ENCODE measurements at places on chromosomes 1 and 21.
A peak's percentile ranks its signal among the peaks of the same experiment; 100 is the strongest.

DNA sequence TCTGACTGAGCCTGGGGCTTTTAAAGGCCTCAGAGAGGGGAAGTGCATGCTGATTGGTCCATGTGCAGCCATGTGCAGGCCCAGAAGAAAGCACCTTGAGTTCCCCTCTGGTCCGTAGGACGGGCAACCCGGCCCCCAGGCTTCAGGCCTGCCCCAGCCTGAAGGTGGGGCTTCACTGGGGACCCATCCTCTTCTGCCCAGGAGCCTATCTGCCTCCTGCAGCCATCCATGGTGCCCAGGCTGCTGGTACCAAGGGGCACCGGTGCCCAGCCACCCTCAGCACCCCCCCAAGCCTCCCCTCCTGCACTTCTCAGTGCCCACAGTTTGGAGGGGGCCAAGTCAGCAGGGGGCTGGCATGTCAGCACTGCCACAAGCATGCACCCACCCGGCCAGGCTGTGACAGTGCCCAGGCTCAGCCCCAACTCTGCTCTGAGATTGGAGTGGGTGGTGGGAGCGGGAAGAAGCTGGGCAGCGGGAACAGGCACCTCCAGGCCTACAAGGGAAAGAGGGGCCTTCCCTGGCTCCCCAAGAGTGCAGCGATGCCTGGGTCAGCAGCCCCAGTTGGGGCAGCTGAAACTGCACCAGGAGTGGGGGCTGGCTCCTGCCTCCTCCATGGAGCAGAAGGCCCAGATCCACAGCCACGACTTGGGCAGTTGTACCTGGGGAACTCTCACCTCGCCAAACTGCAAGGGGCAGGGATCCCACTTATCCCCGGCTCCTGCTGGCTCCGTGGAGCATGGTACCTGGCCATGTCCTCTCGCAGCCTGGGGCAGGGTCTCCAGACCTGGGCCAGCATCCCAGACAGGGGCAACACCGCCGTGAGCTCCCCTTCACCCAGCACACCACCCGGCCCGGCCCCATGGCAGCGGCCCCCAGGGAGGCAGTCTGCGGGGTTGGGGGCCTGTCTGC, 11.7 kb downstream of the COL6A2 start:
- no peak for DNase-seq

- no peak for DNase-seq
These were observed 721 bp downstream of the C1orf54 start for GRCh38 chr1:150273311-150273710.

- peak; percentile 15 for DNase-seq
These were observed 110.4 kb upstream of the IPO9 start for GRCh38 chr1:201718346-201719202.

GRCh38 chr1:143699115-143699514, 272.7 kb downstream of the FAM72C start:
- DNase-seq: no peak

DNA sequence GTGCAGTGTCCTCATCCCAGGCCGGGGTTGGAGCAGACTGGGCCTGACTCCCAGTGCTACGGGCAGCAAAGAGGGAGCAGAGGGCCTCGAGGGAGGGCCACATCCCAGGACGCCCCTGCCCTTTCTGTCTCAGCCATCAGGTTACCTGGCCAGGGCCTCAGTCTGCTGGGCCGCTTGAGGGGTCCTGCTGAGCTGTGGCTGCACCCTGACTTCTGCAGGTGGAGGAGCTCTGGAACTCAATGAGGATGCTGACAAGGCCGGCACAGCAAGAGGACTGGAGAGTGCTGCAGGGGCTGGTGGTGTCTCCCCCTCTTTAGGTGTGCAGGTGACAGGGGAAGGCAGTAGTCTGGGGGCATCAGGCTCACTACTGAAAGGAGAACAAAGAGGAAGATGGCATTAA, 3.3 kb downstream of the ZNF692 start:
- no peak for DNase-seq

- DNase-seq: no peak
These were observed 23.1 kb downstream of the KIAA0040 start for GRCh38 chr1:175169286-175170018.

DNA sequence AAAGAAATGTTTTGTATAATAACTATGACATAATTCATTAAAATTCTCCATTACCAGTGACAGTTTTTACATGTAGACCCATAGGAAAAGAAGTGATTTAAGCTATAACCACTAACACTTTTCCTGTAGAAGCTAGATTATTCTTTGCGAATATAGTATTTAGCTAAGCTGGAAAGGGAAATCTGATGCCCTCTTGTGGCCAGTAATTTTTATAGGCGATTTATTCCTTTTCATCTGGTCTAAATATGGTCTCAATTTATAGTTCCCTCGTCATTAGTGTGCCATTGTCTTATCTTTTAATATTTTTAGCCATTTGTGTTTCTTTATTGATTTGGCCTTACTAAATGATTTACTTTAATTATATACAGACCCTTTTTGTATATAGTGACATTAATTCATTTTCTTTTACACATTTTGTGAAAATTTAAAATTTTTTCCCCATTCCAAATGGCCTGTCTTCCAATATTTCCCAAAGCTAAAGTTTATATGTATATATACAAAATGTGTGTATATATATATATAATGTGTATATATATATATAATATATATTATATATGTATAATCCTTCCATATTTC, 26.7 kb downstream of the BTG3 start:
- DNase-seq: no peak

GRCh38 chr1:29810121-29811120, 574.1 kb downstream of the PTPRU start:
- no peak for DNase-seq

DNA sequence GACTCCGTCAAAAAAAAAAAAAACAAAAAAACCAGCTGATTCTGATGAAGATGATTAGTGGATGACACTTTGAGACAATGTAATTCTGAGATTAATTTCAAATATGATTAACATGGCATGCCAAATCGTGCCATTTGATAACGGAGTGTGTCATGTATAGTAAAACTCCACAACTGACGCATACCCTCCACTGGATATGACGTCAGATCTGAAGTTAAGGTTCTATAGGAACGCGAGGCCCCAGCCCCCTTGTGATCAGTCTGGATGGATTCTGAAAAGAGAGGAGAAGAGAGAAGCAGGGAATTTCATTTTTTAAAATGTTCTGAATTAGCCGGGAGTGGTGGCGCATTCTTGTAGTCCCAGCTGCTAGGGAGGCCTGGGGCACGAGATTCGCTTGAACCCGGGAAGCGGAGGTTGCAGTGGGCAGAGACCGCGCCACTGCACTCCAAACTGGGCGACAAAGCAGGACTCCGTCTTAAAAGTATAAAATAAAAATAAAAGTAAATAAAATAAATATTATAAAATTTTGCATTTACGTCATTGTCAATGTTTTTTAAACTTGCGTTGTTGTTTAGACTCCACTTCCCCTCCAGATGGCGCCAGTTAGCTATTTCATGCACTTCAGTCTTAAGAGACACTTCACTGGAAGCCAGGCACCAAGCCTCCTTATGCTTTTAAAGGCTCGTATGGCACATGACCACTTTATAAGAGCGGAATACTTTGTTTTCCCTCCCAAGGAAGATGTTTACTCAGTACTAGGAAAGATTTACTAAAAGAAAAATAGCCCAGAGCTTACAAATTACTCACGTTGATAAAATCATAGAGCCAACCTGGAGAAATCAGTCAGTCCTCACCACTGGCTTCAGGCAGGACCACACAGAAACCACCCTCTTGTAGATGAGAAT, 65.5 kb downstream of the UBE2U start:
- DNase-seq: peak; percentile 77

DNA sequence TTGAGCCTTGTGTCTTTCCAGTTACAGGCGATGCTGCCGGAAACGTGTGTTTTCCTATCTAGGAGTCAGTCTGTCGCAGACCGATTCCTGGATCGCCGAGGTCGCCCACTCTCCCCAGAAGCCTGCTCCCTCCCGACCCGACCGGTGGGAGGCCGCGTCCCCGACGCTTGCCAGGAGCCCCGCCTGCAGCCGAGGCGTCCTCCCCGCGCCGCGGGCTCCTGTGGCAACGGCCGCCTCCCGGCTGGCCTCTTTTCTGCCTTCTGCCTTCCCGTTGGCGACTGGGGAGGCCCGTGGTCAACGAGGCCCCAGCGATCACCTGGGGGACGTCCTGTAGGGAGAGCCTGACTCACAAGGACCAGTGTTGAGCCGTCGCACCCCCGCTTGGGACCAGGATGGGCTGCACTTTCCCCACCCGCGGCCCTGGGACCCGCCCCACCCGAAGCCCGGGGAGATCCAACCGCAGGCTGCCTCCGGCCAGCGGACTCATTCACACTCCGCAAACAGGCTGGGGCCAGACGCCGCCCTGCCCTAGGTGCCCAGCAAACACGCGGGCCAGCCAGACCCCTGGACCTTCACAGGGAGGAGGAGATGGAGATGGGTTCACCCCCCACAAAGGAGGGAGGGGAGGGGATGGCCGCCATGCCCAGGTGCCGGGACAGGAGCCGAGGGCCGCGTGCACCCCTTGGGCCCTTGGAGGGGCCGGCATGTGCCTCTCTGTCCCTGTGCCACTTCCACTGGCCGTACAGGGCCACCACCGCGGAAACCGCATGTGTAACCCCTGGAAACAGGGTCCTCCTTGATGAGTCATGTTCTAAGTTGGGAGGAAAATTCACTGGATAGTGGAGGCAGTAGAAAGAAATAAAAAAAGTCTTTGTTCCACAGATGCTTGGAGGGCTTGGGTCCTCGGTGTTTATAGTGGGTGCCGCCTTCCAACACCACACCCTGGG, 7.2 kb upstream of the COL6A1 start:
- peak; percentile 83 for DNase-seq

DNA sequence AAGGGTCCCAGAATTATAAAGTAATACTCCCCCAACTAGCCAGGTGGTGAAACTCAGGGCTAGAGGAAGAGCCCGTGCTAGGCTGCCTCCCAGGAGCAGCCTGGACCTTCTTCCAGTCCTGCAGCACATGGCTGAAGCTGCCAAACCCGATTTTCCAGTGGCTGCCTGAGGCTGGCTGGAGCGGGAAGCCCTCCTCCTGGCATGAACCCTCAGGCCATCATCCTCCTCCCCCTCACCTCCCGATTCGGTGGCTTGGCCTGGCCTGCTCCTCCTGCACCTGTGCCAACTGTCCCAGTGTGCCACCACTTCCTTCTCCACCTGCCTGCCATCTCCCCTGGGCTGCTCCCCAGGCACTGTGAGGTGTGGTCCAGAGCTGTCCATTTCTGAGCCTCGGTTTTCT, 3.0 kb upstream of the TSPAN1 start:
- DNase-seq: no peak

DNA sequence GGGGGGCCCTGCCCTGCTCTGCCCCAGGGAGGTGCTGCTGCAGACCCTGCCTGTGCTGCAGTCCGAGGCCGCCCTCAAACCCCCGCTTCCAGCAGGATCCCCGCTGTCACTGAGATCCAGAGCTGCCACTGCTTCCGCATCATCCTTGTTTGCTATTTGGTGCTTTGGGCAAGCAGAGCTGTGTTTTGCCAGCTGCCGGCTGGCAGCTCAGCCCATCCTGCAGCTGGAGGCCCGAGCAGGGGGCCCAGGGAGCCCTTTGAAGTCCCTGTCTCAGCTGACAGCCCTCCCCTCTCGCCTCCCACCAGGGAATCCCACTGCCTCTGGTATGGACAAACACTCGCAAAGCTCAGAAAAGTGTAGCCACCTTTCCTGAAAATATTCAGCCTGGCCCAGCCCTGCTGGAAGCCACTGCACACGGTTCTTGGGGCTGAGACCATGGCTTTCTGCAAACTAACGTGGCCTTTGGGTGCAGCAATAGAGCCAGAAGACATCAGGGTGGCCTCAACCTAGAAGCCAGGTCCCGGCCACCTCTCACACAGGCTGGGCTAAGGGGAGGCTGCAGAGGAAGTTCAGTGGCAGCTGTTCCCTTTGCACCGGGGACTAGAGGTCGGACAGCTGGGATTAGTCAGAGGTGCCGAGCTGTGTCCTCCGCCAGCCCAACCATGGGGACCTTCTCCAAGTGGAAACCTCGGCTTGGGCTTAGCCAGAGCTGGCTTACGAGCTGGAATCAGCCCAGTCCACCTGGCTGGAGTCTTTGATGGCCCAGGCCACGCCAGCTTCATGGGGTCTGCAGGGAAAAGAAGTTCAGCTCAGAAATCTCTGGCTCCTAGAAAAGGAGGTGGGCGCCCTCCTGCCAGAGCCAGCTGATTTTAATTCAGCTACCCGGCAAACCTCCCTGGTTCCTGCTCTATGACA, 107.1 kb downstream of the SPSB1 start:
- DNase-seq: peak; percentile 67

DNA sequence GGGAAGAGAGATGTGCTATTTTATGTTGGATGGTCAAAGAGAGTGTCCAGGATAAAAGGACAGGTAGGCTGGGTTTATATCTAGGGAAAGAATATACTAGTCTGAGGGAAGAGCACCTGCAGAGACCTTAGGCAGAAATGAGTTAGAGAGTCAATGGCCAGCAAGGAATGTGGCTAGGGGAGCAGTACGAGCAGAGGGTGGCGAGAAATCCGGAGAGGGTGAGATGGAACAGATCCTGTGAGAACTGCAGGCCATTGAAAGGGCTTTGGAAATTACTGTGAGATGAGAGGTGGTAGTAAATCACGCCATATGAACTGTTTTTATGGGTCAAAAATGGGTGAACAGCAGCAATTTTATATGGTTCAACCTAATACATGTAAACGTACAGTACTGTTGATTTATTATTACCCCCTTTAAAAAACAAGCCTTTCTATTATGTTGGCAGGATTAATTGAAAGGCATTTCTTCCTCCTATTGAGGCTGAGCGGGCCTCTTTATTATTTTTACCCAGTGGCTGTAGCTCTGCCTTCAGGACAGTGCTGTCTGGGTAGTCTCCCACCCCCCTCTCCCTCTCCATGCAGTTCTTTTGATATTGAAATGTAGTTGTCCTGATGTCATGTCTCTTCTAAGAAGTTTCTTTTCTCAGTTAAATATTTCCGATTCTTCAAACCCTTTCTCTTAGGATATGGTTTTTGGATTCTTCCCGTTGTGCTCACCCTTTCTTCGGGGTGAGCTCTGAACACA, 75.2 kb upstream of the CD1D start:
- DNase-seq: no peak

DNA sequence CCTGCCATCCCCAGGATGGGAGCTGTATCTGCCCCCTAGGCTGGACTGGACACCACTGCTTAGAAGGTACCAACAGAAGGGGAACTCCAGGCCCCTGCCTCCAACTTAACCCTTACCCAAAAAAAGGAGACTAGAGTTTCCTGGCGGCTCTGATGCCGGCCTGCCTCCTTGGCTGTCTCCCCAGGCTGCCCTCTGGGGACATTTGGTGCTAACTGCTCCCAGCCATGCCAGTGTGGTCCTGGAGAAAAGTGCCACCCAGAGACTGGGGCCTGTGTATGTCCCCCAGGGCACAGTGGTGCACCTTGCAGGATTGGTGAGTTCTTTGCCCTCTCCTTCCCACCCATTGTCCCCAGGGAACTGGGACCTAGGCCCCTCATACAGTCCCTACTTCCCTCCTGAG, 8.1 kb upstream of the LRRC71 start:
- no peak for DNase-seq

DNA sequence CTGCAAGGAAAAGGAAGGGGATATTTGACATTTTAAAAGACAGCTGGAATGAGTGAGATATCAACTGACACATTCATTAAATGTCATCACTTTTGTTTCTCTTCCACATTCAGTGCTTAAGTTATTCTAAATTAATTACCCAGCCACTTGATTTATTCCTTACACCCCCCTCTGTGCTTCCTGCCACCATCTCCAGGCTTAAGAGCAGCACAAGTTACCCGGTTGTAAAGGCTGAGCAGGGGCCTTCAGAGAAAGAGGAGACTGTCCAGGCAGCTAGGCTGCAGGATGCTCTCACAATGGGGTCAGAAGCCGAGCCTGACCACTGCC, 71.4 kb downstream of the SYT6 start:
- DNase-seq: no peak

- no peak for DNase-seq
These were observed 8.4 kb downstream of the FOXE3 start for GRCh38 chr1:47424336-47424982.

GRCh38 chr21:44870748-44871495, 2.6 kb downstream of the PTTG1IP start:
- DNase-seq: no peak

- DNase-seq: no peak
These were observed 35.2 kb upstream of the LRP8 start for GRCh38 chr1:53362851-53363642.
